ENCODE measurements at places on chromosomes 2 and 18. TPM values are rescaled to one million over a fixed set of nuclear protein-coding genes. Genes with fewer than 3 reads are reported as not detected.

Gene TRPM8
- total RNA-seq, result not detected

Gene ACKR3
- total RNA-seq, result 14.4 TPM

Gene CHRNG
- total RNA-seq, result not detected

Gene BOK
- total RNA-seq, result 51.2 TPM

Gene FHOD3
- total RNA-seq, result 4.0 TPM

Gene PCGF1
- 16.8 TPM for total RNA-seq

Gene SCG2
- total RNA-seq, result 0.38 TPM

Gene PDCL3
- 23.6 TPM for total RNA-seq

Gene TGFA
- 0.38 TPM for total RNA-seq

Gene DPYSL5
- not detected for total RNA-seq

Gene KCNK3
- not detected for total RNA-seq

Gene PEX13
- total RNA-seq, result 30.3 TPM

Gene KLHL29
- 6.3 TPM for total RNA-seq

Gene TMEM200C
- under 0.01 TPM for total RNA-seq

Gene IL18R1
- total RNA-seq, result 3.7 TPM

Gene CCDC141
- not detected for total RNA-seq

Gene COL4A3
- 0.19 TPM for total RNA-seq

Gene C18orf63
- total RNA-seq, result not detected

Gene MSTN
- total RNA-seq, result not detected

Gene ZNF521
- total RNA-seq, result 78.2 TPM

Gene ARL5A
- total RNA-seq, result 55.6 TPM

Gene RBM44
- total RNA-seq, result 0.47 TPM

Gene ARHGEF4
- total RNA-seq, result 0.09 TPM

Gene SERPINB3
- not detected for total RNA-seq

Gene ST6GAL2
- total RNA-seq, result 0.09 TPM

Gene CIB4
- not detected for total RNA-seq

Gene CRYGD
- total RNA-seq, result not detected

Gene CDH2
- total RNA-seq, result 137 TPM

Gene CXCR4
- 76.6 TPM for total RNA-seq

Gene MAB21L4
- not detected for total RNA-seq

All from endothelial cell of coronary artery (primary cell).